Mammary epithelial cell (primary cell): ENCODE measurements at places on chromosomes 16 and 17. TPM values are rescaled to one million over a fixed set of nuclear protein-coding genes. Genes with fewer than 3 reads are reported as not detected.

The CD7 gene
- not detected for total RNA-seq

The PRAC2 gene
- total RNA-seq, result not detected in 2 replicates

The ANKRD40CL gene
- total RNA-seq, result not detected in 2 replicates

The MARVELD3 gene
- total RNA-seq, result 10.7 and 13.2 TPM in 2 replicates

The TMEM238L gene
- total RNA-seq, result not detected
